Activated T-helper 17 cell treated with anti-CD3 and anti-CD28 coated beads, Interleukin-2, amount 50 U/mL, for 72 hours (primary cell): ENCODE measurements at places on chromosomes 6 and 20. TPM values are rescaled to one million over a fixed set of nuclear protein-coding genes. Genes with fewer than 3 reads are reported as not detected.

- ATAC-seq, result no peak
Observed at GRCh38 chr20:59627298-59627697, 23.0 kb downstream of the PHACTR3 start.

Gene CFB
- total RNA-seq, result not detected

GRCh38 chr6:19153270-19153980 is 683.7 kb upstream of the ID4 start:
- ATAC-seq, result no peak

- ATAC-seq, result no peak
Observed at GRCh38 chr6:107607116-107607515, 117.2 kb downstream of the SOBP start.

DNA sequence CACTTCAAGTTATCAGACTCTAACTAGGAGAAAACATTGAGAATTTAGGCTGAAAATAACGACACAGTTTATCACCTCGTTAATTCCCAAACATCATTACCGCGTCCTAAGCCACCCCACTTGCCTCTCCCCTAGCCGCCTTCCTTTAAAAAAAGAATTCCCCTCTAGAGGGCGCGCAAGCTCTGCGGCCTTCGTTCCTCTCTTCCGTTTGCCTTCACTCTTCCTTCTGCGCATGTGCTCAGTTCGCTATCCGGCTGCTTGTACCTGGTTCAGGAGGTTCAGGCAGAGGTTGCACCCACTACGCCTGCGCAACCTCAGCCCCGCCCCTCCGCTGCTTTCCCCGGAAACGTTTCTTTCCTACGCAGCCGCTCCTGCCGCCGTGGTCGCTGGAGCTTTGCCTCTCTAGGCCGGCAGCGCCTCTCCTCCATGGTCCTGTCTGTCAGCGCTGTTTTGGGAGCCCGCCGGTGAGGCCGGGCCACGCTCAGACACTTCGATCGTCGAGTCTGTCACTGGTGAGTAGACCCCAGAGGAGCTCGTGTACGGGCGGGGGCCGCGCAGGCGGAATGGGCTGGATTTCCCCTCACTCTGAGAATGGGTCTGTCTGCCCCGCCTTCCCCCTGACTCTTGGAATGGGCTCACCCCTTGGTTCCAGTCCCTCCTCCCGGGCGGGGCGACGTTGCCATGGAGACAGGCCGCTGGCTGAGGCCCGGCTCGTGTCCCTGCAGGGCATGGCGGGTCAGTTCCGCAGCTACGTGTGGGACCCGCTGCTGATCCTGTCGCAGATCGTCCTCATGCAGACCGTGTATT is at the start of gene SYS1:
Gene SYS1, plus strand, starts transcription at position 353 of the 807 bp plus-strand sequence. Its CDS starts 376 bp downstream, at position 729.
- peak; percentile 88 for ATAC-seq

Gene GMNN
- total RNA-seq, result 61.3 TPM

Gene ENPP3
- total RNA-seq, result 0.19 TPM

- no peak for ATAC-seq
Observed at GRCh38 chr6:33080127-33081089, 4.6 kb downstream of the HLA-DPB1 start.

Gene APOM
- 1.3 TPM for total RNA-seq

Gene SLPI
- not detected for total RNA-seq

GRCh38 chr6:63014290-63014689 is 197.0 kb upstream of the FKBP1C start:
- ATAC-seq, result no peak

GRCh38 chr20:38601216-38602184 is at the start of gene ARHGAP40:
ARHGAP40 (plus strand) TSS chr20:38601809.
- ATAC-seq, result peak; percentile 77

Gene IL20RA
- total RNA-seq, result not detected

Gene PRICKLE4
- total RNA-seq, result not detected

Gene IPCEF1
- 15.6 TPM for total RNA-seq

DNA sequence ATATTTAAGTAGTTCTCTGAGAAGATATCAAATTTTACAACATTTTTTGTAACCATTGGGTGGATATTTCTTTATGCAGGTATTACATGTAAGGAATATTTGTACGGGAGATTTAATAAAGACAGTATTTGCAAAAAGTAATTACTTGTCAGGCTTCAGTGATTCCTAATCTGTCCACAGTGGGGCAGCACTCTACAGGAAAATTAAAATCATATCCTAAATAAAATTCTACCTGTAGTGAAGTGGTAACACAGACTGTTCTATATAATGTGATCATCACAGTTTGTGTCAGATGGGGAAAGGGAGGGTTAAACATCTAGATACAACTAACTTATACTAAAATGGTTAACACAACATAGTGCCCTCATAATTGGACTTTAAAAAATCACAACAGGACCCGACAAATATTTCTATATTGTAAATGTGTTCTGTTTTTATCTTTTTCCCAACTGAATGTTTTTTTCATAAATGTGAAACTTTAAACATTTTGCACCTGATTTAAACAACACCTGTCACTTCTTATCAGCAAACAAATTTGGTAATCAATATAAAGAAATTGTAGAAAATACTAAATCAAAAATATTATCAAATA is 145.6 kb upstream of the MANEA start:
- no peak for ATAC-seq

Gene MEP1A
- total RNA-seq, result not detected

DNA sequence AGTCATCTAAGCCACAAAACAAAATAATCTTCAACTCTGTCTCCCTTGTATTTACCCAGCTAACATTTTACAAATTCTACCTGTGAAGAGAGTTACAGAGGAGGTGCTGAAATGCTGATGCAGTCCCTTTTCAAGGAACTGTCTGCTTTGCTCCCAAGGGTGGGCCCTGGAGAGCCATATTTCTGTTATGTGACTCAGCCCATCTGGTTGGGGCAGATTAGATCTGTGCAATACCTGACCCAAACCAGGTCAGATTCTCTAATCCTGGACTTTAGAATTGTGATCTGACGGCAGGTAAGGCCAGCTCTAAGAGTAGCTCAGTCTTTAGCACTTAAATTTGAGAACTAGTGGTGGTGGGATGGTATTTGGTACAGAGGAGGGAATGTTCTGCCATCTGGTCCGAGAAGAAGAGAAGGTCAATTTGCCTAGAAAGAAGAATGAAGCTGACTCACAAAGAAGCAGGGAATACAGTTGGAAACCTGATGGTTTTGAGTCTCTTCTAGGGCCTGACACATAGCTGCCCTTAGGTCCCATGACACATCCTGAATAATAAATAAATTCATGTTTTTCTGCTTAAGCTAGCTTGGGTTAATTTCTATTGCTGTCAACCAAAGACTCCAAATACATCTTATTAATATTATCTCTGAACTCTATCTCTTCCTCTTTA is 8.1 kb downstream of the ZNF311 start:
- ATAC-seq, result no peak

GRCh38 chr6:166989427-166990032 is 9.7 kb upstream of the CEP43 start:
- peak; percentile 90 for ATAC-seq

- no peak for ATAC-seq
Observed at GRCh38 chr20:46657137-46657536, 5.9 kb upstream of the SLC13A3 start.

Gene BHLHE23
- total RNA-seq, result not detected

DNA sequence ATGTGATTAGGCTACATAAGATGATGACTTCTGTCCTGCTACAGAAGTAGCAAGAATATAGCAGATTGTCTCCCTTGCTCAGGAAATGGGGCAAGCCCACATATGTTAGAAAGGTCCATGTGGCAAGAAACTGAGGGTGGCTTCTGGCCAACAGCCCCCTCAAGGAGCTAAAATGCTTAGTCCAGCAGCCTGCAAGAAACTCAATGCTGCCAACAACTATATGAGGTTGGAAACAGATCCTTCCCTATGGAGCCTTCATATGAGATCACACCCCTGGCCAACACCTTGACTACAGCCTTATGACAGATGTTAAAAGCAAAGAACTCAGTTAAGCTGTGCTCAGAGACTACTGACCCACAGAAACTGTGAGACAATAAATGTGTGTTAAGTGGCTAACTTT is 22.1 kb downstream of the PTPRT start:
- no peak for ATAC-seq

Gene UST
- 7.5 TPM for total RNA-seq
